ENCODE measurements at places on chromosomes 6 and 20. TPM values are rescaled to one million over a fixed set of nuclear protein-coding genes. Genes with fewer than 3 reads are reported as not detected.

- DNase-seq = no peak
These were observed 144.9 kb downstream of the AIG1 start for GRCh38 chr6:143205585-143205984.

Gene NFATC2
- 34.0 TPM for total RNA-seq

Gene GJE1
- total RNA-seq = not detected

DNA sequence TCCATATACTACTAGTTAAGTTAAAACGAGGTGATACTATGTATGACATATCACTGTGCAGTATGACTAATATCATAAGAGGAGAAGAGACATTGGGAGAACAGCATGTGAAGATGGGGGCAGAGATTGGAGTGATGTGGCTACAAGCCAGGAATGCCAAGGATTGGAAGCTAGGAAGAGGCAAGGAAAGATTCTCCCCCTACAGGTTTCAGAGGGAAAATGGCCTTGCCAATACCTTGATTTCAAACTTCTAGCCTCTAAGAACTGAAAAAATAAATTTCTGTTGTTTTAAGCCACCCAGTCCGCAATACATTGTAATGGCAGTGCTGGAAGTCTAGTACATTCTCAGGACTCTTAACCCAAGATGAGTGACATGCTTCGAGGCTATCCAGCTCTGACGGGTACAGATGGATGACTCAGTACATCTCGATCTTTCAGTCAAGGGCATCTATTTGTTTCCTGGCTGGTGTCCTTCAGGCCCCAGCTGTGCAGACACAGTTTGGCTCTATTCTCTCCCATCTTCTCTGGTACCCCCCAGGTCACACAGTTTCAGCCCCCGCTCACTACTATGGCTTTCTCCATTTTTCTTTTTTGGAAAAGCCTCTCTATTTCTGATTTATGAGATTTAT lies 55.5 kb upstream of the THEMIS start:
- no peak for DNase-seq

- DNase-seq = no peak
These were observed 270.9 kb upstream of the SPTLC3 start for GRCh38 chr20:12737900-12738299.

Gene POM121L2
- not detected for total RNA-seq

- DNase-seq = no peak
These were observed 291.4 kb upstream of the QKI start for GRCh38 chr6:163123098-163123497.

Gene HLA-DRB5
- 0.34 TPM for total RNA-seq

DNA sequence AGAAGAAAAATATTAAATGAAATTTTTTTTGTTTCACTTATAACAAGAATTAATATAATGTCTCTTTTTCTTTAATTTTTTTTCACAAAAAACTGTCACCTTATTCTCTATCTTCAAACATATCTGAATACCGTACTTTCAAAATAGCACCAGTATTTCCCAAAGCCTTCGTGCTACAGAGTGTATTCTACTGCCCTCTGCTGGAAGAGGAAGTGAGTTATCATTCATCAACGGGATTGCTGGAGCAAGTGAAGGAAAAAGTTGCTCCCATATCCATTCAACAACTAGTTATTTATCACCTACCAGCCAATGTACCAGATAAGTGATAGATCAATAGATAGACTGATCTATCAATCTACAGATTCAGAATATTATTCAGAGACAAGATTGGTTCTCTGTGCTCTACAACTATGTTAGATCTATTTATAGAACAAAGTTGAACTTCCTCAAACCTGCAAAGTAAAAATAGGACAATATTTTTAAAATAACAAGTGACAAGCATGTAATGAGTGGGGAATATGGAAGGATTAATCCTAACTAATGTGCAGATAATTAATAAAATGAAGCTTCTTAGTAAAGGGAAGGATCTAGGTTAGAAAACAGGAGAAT lies 26.7 kb upstream of the TFAP2B start:
- no peak for DNase-seq

Gene TMEM170B
- total RNA-seq = 4.1 TPM

DNA sequence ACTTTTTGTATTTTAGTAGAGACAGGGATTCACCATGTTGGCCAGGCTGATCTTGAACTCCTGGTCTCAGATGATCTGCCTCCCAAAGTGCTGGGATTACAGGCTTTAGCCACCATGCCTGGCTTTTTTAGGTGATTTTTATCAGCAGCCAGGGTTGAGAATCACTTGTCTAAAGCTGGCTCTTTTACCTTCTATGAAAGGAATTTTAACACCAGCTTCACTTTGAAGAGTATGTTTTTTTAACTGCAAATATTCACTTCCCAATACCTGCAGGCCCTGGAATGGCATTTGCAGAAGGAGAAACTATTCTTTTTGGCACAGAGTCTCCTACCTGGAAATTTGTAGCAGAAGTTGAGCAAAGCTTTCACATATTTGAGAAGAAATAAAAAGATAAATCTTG lies 63.6 kb upstream of the NAA20 start:
- DNase-seq = no peak

Gene CCM2L
- not detected for total RNA-seq

DNA sequence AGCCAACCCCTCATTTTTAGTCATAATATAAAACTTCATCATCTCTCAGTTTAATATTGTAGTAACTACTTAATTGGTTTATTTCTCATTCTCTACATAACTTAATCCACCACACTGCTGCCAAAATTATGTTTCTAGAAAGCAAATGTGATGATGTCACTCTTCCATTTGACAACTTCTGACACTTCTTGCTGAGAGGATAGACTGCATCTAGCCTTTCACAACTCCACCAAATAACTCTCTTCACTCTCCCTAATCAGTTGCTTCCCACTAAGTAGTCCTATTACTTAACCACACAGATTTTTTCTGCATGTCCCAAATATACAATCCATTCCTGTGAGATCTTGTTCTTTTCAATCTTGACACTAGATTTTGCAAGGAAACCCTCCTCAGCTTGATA lies 951.3 kb downstream of the EPHA7 start:
- no peak for DNase-seq

Gene KIFC1
- 0.60 TPM for total RNA-seq

Gene SMOC2
- not detected for total RNA-seq

DNA sequence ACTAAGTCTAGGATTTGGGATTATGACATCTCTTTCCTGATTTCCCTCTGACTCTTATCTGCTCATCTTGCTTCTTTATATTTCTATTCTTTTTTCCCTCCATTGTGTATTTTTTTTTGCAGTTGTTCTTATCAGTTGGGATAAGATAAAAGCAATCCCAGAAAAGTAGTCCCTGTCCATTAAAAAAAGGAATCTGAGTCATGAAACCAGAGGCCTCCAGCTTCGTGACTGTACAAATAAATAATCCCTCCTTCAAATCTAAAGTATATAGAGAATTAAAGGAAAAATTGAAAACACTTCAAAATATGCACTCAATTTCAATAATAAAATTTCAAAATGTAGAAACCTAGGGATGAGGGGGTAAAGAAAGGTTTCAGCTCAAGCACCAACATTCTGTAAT lies 317.8 kb upstream of the NT5E start:
- no peak for DNase-seq

Gene ALDH5A1
- total RNA-seq = 18.8 TPM

DNA sequence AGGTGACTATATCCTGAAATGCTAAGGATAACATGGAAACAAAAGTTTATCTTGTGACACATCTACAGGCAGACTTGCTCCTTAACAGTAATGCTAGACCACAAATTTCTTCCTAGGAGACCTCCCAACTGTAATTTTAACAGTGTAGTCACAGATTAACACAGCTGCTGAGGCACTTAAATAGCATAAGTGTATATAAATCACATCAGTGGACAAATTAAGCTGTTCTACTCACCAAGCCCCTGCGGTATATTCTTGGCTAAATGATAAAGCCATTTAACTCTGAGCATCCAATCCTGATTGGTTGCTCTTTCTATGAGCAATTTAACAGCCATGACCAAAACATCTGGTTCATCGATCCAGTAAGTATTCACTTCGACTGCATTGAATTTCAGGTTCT lies 73.3 kb upstream of the LYRM2 start:
- DNase-seq = no peak

DNA sequence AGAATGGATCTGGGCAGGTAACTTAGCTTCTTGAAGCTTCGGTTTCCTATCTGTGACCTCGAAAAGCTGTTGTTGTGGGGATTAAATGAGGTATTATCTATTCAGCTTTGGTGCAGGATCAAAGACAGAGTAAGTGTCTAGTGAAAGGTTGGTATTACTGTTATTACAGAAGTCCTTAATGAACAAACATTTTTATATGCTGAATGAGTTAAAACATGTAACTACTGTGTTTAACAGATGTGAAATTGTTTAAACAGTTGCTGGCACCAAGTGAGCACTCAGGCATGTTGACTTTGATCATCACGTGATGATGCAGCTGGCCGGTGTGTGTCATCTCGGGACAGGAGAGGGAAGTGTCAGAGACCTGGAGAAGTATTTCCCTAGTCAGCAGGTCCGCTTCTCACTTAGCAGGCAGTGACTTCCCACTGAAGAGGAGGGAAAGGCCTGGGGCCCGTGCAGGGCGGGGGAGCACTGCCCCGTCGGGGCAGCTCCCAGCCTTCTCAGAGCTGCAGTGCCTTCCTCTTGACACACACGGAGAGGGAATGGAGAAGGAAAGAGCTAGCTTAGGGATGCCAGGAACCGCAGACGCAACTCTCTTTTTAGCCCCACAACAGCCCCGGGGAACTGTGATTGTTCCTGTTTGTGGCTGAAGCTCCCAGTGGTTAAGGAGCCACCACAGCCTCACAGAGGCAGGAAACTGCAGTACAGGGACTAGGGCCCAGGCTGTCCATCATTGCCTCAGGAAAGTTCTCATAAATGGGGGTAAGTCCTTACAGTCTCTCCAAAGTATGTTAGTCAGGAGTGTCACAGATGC lies 18.0 kb downstream of the TUBB2A start:
- no peak for DNase-seq

Gene TGM2
- total RNA-seq = not detected

Gene PNPLA1
- total RNA-seq = not detected

GRCh38 chr6:3260296-3260695 lies 1.5 kb downstream of the PSMG4 start:
- DNase-seq = no peak

- DNase-seq = no peak
These were observed 61.3 kb downstream of the SYNJ2 start for GRCh38 chr6:158043008-158043407.

DNA sequence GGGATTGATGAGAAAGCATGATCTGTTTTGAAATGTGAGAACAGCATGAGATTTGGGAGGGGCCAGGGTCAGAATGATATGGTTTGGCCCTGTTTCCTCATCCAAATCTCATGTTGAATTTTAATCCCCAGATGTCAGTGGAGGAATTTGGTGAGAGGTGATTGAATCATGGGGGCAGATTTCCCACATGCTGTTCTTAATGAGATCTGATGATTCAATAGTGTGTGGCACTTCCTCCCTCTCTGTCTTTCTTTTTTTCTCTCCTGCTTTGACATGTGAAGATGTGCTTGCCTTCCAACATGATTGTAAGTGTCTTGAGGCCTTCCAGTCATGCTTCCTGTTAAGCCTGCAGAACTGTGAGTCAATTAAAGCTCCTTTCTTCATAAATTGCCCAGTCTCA lies 1060.3 kb upstream of the CITED2 start:
- DNase-seq = no peak

DNA sequence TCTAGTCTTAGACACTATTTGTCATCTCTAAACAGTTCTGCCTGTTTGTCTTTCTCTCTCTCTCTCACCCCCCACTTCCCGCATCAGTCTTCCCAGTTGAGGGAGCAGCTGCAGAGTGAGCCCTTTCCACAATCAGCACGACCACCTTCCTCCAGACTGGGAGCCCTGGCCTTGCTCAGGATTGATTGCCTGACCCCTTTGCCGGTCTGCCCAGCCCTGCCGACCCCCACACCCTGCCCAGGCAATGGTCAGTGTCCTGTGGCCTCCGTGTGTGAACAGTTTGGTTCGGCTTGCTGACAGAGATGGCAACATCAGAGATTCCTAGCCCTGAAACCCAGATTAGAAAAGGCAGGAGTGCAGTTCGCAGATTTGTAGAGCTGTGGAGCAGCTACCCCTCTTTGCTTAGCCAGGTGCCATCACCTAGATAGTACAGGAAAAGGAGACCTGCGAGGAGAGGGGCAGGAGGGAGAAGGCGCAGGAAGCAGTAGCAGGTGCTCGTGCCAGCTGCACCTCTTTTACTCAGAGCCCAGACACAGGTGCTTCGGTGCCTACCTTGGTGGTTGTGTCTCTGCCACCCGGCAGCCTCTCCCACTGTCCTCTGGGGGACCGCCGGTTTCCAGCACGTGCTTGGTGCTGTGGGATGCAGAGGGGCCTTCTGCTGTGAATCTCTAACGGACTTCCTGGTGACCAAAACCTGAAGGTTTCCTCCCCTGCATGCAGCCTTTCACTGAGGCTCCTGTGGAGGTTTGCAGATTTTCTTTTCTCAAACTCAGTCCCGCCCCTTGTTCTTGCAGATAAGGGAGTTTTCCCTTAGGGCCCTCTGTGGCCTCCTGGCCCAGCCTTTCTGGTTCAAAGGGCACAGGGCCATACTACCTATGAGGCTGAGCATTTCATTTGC lies 92.4 kb downstream of the SCML4 start:
- DNase-seq = no peak

Gene HLA-G
- 1.4 TPM for total RNA-seq

Measured in naive thymus-derived CD8-positive, alpha-beta T cell (primary cell).